ENCODE measurements at places on chromosomes 11 and 22.
A peak's percentile ranks its signal among the peaks of the same experiment; 100 is the strongest.

DNA sequence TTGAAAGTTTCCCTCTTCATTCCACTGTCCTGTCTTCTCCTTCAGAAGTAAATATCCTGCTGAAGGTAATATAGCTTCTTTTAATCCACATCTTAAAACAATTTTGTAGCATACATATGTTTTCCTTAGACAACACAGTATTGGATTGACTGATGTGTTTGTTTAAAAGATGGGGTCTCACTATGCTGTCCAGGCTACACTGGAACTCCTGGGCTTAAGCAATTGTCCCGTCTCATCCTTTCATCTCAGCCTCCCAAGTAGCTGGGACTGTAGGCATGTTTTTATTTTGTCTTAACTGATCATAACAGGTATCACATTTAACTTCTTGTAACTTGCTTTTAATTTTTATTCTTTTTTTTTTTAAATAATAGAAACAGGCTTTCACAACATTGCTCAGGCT is 55.9 kb downstream of the MRTFA start:
- DNase-seq = no peak

- no peak for DNase-seq
Measured at GRCh38 chr11:35647421-35648093, 15.0 kb upstream of the TRIM44 start.

DNA sequence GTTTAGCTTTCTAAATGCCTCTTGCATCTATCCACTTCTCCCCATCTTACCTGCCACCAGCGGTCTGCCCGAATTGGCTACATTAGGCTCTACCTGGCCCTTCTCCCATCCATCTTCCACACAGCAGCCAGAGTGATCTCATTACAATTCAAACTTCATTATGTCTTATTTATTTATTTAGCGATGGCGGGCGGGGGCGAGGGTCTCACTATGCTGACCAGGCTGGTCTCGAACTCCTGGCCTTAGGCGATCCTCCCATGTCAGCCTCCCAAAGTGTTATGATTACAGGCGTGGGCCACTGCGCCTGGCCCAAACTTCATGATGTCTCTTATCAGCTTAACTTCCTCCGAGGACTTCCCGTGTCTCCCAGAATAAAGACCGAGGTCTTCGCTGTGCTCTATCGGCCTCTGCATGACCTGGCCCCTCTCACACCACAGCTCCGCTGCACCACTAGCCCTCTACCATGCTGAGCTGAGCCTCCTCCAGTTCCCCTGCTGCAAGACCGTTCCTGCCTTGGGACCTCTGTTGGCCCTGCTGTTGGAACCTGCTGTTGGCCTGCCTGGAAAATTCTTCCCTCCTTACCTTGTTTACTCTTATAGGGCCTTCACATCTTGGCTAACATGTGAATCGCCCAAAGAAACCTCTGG is 870 bp upstream of the CTTN start:
- DNase-seq = no peak

DNA sequence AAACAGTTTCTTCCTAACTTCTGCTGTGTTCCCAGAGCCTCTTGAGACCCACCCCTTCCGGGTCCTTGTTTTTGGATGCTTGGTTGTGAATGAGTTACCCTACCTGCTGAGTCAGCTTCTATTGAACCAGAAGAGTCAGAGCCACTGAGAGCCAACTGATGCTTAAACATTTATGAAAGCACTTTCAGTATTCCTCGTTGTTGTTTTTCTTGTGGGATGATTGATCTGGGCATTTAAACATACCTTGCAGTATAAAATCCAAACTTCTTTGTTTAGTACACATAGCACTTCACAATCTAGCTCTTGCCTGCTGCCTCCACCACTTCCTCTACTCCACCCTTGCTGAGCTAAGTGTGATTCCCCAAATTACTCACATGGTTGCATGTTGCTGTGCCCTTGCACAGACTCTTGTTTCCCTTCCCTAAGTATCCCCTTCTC is 5.5 kb downstream of the PRSS23 start:
- DNase-seq = peak; percentile 39

GRCh38 chr22:45334068-45334467 is 24.3 kb downstream of the FAM118A start:
- no peak for DNase-seq

GRCh38 chr22:31952472-31952871 is 8.1 kb downstream of the YWHAH start:
- DNase-seq = peak; percentile 92

DNA sequence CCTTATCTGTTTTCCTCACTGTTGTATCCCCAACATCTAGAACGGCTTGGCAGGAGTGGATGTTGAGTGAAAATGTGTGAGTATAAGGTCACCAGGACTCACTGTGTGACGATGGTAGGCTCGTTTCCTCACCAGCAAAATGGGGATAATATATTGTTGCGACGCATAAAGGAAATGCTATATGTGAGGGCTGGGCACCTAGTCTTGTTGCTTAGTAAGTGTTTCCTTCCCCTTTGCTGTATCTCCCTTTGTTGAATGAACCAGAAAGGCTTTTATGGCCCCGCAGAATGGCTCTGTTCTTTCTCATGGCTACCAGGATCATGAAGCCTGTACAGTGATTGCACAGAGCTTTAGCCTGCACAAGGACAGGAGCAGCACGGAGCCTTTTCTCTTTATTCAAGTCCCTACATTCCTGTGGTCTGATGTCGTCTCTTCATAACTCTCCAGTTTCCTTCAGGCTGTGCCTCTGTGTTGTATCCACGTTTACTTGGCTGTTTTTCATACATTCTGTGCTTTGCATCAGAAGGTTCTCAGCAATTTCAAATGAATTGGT is 5.4 kb downstream of the TNRC6B start:
- peak; percentile 80 for DNase-seq

- no peak for DNase-seq
Measured at GRCh38 chr11:94147433-94147845, 18.8 kb downstream of the PANX1 start.

GRCh38 chr11:47014097-47014496 is 77.5 kb downstream of the CSTPP1 start:
- DNase-seq = no peak

GRCh38 chr11:118201966-118202365 is 22.8 kb downstream of the JAML start:
- DNase-seq = no peak

DNA sequence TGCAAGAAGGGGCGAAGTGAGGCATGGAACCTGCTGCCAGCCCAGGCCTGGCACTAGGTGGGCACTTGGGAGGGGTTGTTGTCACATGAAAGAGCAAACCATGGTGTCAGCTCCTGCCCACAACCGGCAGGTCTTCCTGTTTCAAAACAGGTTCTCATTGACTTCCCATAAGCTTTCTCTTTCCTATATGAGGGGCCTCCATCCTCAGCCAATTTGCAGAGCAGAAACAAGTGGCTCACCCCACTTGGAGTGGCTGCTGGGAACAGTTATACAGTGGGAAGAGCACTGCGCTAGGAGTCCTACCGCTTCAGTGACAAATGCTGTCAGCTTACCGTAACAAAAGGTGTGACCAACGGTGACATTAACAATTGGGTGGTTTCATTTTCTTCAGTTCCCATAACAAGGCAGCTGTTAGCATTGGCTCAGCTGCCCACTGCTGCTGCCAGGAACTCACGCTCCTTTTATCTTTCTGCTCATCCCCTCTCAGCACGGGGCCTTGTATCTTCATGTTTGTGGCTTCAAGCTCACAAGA is 10.2 kb upstream of the SSTR3 start:
- DNase-seq = no peak

DNA sequence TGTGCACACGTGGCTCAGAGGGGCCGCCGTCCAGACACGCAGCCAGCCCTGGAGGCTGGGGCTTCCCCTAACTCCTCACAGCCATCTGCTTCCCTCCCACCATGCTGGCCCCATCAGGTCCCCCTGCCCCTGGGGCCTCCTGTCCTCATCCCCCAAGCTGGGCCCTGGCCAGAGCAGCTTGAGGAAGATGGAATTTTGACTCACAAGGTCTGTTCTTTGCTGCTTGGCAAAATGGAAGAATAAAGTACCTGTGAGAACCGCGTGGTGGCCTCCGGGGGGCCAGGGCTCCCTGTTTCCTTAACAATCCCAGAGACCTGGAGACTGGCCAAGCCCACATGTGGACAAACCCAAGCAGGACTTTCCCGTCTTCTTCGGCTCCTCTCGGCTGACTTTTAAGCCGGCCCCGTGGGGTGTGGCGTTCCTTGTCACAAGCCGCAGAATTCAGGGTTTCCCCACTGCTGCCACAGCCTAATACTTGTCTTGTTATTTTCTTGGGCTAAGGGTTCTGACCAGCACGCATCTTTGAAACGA is 872.8 kb downstream of the BRD1 start:
- DNase-seq = no peak

GRCh38 chr11:93623179-93623578 is 38.3 kb upstream of the CEP295 start:
- DNase-seq = no peak

DNA sequence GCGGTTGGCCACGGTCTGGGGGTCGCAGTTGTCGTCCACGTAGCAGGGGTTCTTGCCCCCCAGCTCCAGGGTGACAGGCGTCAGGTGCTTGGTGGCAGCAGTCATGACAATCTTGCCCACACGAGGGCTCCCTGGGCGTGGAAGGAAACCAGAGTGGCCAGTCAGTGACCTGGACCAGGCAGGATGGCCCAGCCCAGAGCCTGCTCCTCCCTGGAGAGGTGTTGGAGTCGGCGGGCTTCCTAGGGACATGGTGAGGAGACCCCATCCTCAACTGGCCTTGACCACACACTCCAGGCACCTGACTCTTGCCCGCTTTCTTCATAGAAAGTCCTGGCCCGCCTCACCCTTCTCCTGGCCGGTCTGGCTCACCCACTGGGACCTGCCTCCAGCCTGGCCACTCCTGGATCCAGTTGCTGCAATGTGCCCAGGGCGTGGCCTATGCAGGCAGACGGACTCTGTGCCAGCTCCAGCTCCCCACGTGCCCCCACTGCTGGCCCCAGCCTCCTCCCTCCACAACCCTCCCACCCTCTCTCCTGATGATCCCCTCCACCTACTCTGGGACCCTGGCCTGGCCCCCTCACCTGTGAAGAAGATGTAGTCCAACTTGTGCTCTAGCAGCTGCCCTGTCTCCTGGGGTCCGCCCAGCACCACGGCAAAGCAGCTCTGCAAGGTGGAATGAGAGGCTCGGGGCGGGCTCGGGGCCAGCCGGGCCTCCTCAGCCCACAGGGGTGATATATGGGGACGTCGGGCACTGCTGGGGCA is 8.7 kb downstream of the ALDH3B2 start:
- no peak for DNase-seq

DNA sequence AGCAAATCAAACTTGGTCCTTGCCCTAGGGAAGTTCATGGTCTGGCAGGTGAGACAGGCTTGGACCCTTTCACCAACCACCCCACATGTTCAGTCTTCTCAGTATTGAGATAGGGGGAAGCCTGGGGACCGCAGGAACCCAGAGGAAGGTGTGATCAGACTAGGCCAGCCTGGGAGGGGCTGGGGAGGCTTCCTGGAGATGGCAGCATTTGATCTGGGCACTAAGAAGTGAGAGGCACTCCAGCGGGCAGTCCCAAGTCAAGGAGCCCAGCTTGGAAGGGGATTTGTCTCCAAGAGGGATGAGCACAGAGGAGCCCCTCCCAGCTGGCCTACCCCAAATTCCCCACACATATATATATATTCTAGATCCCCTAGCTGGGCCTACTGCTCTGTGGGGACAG is 5.4 kb downstream of the LRRC32 start:
- no peak for DNase-seq

- no peak for DNase-seq
Measured at GRCh38 chr22:44412136-44412731, 85.8 kb downstream of the RTL6 start.

DNA sequence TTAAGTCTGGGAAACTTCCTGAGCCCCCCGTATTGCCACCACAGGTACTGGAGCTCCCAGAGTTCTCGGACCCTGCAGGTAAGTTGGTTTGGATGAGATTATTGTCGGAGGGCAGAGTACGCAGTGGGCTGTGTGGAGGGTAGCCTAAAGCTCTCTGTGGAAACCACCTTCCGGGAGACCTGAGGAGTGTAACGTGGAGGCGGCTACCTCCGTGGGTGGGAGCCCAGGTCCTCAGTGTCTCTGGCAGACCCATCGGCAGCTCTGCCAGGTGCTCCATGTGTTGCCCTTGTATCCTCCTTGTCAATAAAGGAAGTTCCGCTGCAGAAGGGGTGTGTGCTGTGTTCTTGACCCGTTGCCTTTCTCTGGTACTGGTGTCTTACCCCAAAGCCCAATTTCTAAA is 61.4 kb downstream of the SYT13 start:
- no peak for DNase-seq

GRCh38 chr11:62324731-62325556 is 12.3 kb upstream of the ASRGL1 start:
- DNase-seq = peak; percentile 54

- DNase-seq = no peak
Measured at GRCh38 chr11:25766332-25767015, 565.5 kb upstream of the ANO3 start.

DNA sequence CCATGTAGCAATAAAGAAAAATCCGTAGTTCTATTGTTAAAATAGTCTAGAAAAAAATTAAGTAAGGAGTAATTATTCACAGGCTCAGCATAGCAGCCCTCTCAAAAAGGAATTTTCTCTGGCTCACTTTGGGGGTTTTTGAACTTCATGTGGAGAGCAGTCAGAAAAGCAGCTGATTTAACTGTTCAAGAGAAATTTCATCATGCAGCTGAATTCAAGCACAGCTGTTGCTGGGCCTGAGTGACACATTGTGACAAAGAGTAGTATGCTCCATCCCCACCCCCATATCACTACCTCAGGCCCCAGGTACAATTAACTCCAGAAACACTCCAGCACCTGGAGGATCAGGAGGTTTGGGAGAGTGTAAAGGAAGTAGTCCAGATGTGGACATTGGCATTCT is 272.1 kb downstream of the FAM76B start:
- peak; percentile 47 for DNase-seq

DNA sequence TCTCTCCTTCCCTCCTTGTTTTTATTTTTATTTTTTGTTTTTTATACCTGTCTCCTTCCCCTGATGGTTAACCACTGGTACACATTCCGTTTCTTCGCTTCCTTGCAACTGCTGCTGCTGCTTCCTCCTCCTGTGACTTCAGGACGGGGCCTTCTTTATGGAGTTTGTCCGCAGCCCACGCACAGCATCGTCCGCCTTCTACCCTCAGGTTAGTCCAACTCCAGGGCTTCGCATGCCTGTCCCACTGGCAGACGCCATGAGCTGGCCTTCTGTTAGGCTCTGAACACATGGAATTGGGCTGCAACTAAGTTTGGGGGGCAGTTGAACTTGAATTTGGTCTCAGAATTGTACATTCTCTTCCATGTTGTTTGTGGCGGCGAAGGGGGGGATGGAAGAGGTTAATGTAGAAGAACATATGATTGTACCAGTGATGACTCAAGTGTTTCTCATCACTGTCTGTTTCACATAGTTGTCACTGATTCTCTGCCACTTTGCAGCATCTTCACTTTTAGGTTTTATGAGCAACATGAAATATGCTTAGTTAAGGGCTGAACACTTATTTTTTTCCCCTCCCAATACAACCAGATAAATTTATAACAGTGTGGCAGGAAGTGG is 83.0 kb upstream of the YWHAH start:
- DNase-seq = peak; percentile 81

GRCh38 chr11:67486481-67487195 is 3.8 kb downstream of the AIP start:
- DNase-seq = no peak

All from fibroblast of mammary gland (primary cell).